ENCODE measurements at places on chromosomes 6 and 20. TPM values are rescaled to one million over a fixed set of nuclear protein-coding genes. Genes with fewer than 3 reads are reported as not detected.

- no peak for DNase-seq
Observed at GRCh38 chr6:168125429-168126001, 46.5 kb upstream of the FRMD1 start.

Gene NDUFAF4
- 103 TPM for total RNA-seq

Gene IL20RA
- 0.12 TPM for total RNA-seq

Gene ASCC3
- total RNA-seq = 18.7 TPM

Gene RAMACL
- 0.52 TPM for total RNA-seq

GRCh38 chr6:29593199-29593855, 8.4 kb downstream of the OR2H2 start:
- no peak for DNase-seq

DNA sequence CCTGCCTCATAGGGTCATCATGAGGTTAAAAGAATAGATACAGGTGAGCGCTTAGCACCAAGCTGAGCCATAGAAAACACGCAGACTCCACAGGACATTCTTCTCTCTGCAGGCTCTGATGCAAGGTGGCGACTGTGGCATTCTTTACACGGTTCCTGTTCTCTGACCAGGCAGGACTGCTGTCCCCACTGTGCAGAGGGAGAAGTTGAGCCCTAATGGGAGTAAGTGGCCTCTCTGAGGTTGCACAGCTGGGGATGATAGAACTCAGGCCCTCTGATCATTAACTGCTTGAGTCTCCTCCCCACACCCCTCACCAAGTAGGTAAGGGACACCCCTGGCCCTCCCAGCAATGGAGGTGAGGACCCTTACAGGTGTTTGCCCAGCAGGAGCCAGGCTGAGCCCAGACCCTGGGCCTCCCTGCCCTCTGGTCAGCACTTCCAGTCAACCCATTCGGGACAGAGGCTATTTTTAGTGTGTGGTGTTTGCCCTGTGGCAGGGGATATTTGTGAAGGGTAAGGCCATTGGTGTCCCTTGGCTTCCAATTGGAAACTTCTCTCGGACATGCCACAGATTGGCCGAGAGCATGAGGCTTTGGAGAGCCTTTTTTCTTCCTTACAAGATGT, 116.8 kb downstream of the VEGFA start:
- no peak for DNase-seq

DNA sequence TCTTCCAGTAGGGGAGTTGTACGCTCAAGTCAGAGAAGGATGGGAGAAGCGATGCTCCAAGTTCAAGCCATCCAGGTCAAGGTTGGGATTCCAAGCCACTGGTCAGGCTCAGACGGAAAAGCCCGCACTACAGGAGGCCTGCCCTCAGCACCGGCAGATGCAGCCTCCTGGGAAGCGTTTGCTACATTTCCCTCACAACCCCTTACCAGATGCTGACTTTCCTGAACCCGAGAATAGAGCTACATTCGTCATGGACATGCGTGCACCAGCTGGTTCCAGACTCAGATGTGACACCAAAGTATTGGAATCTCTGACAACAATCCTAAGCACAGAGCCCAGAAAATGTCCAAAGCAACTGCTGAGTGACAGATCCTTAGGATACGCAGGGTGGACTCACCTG, 174.8 kb downstream of the SASH1 start:
- no peak for DNase-seq

Gene SLPI
- 306 TPM for total RNA-seq

DNA sequence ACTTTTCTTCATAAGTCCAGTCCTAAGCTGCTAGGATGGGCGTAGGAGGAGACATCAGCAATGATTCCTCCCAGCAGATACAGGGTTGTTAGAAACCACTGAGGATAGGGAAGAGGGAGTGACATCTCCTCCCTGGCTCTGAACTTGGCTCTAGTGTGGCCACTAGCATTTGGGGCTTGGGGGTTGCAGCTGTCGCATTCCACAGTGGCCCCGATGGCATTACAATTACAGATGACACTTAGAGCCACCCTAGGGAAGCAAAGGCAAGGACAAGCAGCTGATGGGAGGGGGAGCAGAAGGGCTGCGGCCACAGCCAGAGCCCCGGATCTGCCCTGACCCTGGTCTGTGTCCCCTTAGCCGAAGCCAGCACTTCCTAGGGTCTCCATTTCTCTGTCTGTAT, 9.5 kb upstream of the CDKN1A start:
- DNase-seq = no peak

Gene PHACTR2
- 47.6 TPM for total RNA-seq

Gene WFDC10A
- not detected for total RNA-seq

GRCh38 chr6:56193846-56194245, 53.5 kb downstream of the COL21A1 start:
- DNase-seq = no peak

Gene ERVFRD-1
- total RNA-seq = not detected
